GM23248 (cell line): ENCODE measurements at places on chromosomes 2 and 18. TPM values are rescaled to one million over a fixed set of nuclear protein-coding genes. Genes with fewer than 3 reads are reported as not detected.

Gene NT5C1B
- total RNA-seq: not detected in 2 replicates

Gene DYNAP
- not detected in 2 replicates for total RNA-seq

Gene ZNF236
- total RNA-seq: 5.1 and 12.4 TPM in 2 replicates

Gene CROCC2
- total RNA-seq: under 0.01 and 2.4 TPM in 2 replicates

Gene CDK5R2
- total RNA-seq: not detected in 2 replicates
